ENCODE measurements at places on chromosomes 5 and 9.

GRCh38 chr5:140734354-140734753, 34.1 kb downstream of the ZMAT2 start:
- DNase-seq, result no peak

GRCh38 chr5:159504106-159504856, 174.0 kb upstream of the IL12B start:
- DNase-seq, result no peak

- DNase-seq, result no peak
Observed at GRCh38 chr5:108214857-108215256, 167.0 kb downstream of the FBXL17 start.

GRCh38 chr9:129570450-129571297, 50.2 kb downstream of the C9orf50 start:
- DNase-seq, result peak; percentile 74

DNA sequence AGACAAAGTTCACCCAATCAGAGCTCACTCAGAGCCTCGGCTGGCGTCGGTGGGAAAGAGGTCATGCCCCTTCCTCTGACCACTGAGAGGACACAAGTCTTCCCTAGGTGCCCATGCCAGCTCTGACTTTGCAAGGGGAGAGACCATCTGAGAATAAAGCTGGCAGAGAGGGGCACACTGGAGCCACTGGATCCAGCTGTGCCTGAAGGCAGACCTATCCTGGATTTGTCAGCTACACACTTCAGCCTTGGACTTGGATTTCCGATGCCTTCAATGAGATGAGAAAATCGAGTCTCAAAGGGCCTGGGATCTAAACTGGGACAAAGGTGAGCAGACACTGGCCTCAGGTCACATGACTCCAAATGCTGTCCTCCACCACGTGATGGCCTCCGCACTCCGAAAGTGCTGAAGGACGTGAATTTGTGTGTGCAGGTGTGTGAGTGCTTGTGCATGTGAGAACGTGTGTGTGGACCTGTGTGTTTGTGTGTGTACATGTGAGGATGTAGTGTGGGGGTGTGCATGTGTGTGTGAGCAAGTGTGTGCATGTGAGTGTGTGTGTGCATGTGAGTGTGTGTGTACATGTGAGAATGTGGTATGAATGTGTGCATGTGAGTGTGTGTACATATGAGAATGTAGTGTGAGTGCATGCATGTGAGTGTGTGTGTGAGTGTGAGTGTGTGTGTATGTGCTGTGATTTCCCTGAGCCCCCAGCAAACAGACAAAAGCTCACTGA, 37.9 kb downstream of the BARX1 start:
- no peak for DNase-seq

- no peak for DNase-seq
Observed at GRCh38 chr5:34587355-34588241, 68.5 kb upstream of the RAI14 start.
